CD4-positive, alpha-beta T cell treated with Interleukin-2 at 100 ng/mL for 4 hours (primary cell): ENCODE measurements at places on chromosomes 4 and X.

GRCh38 chrX:19100586-19100985, 21.7 kb downstream of the ADGRG2 start:
- DNase-seq = no peak

DNA sequence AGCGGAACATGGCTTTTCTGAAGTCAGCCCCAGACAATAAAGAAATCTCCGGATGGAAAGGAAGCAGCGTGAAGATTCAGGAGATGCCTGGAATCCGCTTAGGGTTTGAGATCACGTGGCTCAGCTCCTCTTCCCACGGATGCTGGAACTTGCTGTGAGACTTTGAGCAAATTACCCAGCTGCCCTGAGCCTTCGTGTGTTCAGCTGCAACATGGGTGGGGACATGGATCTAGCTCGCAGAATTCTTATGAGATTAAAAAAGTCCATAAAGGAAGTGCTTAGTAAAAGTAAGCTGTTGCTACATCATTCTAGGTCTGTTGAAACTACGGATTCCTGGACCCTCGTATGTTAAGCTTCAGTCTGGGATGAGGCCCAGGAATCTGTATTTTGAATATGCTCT, 55.7 kb upstream of the STIM2 start:
- DNase-seq = no peak

DNA sequence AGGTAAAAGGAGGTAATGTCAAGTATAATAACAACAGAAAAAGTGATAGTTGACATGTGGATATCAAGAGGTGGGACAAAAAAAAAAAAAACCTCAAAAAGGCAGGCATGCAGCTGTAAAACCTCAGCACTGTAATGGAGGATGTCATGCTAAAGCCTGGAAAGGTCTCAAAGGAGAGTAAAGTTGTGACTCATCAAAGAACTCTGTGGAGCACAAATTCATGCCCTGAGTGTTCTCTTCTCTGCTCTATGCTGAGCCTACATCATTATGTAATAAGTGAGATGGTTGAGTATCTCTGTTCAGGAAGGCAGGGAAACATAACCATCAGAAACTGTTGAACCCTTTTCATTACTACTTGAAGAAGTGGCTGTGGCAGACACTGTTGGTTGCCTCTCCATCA, 597.8 kb downstream of the BCOR start:
- no peak for DNase-seq

GRCh38 chrX:74449322-74449936, 28.1 kb downstream of the SLC16A2 start:
- peak; percentile 20 for DNase-seq

GRCh38 chr4:60089546-60090273, 1110.4 kb upstream of the ADGRL3 start:
- DNase-seq = no peak

DNA sequence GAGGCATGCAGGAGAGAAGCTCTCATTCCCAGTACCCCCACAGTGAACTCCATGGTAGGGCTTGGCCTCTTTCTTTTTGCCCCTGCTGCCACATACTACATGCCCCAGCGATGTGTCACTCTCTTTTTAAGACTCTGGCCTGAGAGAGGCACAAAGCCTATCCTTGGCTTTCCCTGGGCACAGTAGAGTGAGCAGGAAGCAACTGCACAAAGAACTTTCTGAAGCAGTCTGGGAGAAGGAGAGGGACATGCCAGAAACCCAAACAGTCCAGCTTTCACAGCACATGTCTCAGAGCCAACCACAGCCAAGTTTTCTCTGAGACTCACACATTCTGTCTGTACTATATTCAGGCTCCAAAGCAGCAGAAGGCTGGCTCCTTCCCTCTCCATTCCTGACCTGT, 7.9 kb upstream of the NALF2 start:
- no peak for DNase-seq

GRCh38 chrX:91079342-91080114, 355.1 kb upstream of the PABPC5 start:
- no peak for DNase-seq
